ENCODE measurements at places on chromosomes 7 and 10. TPM values are rescaled to one million over a fixed set of nuclear protein-coding genes. Genes with fewer than 3 reads are reported as not detected.

The SMO gene
- total RNA-seq: 8.7 TPM

DNA sequence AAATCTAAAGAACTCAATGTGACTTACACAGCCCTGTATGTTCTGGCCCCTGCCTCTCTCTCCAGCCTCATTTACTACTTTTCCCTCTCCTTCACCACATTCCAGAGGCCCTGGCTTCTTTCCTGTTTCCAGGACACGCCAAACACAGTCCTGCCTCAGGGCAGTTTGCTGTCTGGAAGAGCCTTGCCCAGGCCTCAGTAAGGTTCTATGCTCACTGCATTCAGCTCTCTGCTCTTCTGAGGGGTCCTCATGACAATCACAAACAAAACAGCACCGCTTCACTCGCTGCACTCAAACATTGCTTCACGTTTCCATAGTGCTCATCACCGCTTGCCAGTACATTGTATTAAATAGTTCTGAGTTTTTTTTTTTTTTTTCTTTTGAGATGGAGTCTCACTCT, 35.1 kb upstream of the GARS1 start:
- DNase-seq: no peak

The PKD1L1 gene
- total RNA-seq: 0.62 TPM

DNA sequence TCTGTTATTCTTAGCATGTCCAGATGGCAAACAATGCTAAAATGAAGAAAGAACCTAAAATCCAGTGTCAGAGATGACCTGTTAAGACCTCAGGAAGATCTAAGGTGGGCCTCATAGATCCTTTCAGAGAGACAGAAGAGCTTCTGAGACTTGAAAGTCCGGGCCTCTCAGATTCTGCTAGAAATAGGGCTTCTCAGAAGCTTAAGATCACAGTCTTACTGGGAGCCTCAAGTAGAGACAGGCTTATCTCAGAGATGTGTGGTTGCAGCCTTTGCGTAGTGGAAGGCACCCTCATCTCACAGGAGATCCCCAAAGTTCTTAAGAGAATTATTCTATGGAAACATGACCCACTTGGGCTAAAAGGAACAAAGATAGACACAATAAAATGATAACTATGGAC, 642.8 kb downstream of the TNS3 start:
- DNase-seq: no peak

DNA sequence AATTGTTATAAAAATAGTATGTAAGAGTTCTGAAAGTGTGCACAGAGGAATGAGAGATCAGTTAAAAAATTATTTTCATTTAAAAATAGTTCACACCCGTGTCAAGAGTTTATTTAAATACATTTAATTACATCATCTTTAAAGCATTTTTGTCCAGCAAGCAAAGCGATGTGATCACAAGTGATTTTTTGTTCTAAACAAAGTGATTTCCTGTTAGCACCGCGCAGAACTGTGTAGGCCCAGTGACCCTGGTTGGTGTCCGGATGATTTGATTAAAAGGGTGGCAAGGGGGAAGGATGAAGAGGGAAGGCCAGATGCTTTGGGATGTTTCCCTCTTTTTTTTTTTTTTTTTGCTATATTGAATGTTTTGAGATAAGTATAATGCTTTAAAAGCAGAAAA, 227.8 kb upstream of the PITRM1 start:
- DNase-seq: no peak

DNA sequence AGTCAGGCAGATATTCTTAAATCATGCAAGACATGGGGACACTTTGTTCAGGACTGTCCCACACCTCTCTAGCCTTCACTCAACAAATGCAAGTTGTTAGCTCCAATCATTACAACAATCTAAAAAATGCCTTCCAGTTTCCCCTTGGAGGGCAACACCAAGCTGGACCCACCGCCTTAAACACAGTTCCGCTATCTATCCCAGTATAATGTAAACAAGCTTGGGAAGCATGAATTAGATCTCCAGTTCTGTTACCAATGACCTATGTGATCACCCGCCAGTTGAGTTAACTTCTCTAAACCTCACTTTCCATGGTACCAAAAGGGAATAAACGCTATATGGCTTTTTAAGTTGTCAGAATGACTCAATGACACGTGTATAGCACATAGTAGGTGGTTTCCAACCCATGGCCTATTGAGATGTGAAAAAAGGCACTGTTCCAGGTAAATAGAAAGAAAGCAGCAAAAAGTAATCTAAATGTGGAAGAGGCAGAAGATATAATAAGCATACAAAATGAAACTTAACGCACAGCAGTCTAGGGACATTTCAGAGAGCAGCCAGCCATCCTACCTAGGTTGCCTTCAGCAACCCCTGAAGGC, 2.4 kb upstream of the REEP3 start:
- DNase-seq: no peak

The NPTX2 gene
- 5.8 TPM for total RNA-seq

GRCh38 chr10:1197384-1197783, 141.2 kb downstream of the WDR37 start:
- DNase-seq: no peak

The HMX3 gene
- total RNA-seq: not detected

DNA sequence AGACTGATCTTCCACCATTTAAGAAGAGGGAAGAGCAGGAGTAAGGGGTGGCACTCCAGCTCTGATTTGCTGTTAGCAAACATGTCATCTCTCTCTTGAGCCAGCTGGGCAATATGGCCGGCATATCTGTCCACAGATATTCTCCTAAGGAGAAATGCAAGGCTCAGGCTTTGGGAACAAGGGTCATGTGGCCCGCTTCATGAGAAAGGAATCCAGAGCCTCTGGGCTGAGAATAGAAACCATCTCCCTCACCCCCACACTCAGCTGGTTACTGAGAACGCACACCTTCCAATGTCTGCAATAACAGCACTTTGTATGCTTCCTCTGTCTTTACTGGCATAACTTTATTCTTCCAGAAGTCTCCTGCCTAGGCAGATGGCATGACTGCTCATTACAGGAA, 171.2 kb downstream of the ELMO1 start:
- DNase-seq: no peak

The ORC5 gene
- 51.5 TPM for total RNA-seq

DNA sequence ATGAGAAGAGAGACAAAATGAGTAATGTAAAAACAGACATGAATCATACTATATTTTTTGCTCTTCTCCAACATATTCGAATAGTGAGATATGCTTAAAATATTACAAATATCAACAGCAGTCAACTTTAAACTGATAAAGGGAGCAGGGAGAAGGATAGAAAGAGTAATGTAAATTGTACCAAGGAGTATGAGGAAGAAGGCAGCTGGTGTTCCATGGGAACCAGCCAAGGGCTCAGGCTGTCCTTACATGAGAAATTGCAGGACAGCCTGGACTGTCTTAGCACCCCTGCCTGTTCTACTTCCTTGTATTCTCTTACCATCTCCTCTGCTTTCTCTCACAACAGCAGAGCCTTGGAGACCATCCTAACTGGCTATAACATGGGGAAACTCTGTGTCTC, 128.7 kb downstream of the TSPAN12 start:
- no peak for DNase-seq

GRCh38 chr10:44567471-44567870, 182.6 kb upstream of the CXCL12 start:
- no peak for DNase-seq

DNA sequence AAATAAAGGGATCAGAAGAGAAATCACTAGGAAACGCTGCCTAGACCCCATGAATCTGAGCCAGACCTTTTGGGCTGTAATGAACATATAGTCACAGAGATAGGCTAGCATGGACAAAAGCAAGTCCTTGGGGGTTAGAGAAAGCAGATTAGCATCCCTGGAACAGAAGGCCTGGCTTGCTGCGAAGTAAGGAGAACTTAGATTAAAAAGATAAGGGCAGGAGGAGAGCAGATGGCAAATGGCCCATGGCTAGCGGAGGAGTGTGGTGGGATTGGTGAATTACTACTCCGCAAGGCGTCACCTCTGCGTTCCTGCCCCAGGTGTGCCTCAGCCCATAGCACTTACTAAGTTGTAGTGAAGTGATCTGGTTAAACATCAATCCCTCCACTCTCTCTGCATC, 92.3 kb upstream of the ZNF438 start:
- DNase-seq: no peak

- DNase-seq: no peak
Observed at GRCh38 chr7:84497873-84498272, 303.3 kb upstream of the SEMA3A start.

DNA sequence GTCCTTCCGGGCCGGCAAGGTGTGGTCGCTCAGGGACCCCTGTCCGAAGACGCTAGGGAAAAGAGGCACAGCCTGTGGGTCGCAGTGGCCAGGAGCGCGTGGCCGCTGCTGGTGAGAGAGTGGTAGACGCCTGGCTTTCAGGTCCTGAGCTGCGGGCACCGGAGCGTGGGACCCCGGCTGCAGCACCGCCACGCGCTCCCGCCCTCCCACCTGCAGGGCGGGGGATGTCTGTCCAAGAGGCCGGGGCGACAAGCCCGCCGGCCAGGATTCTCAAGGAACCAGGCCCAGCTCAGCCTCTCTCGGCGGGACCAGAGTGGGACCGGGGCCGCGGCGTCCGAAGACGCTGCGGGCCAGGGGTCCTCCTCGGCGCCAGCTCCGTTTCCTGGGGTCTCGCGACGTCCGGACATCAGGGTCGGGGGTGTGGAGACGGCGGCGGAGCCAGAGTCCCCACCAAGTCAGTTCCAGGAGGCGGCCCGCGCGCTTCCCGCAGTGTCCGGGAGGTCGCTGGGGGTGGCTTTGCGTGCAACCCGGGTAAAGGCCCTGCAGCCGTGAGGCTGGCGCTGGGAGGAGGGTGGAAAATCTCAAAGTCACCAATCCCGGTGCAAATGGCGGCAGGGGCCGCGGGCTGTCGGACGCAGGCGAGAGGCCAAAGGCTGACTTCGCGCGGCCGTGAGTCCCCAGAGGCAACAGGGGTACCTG, 5.5 kb downstream of the ZNF503 start:
- DNase-seq: no peak

GRCh38 chr10:119908166-119908565, 15.6 kb downstream of the SEC23IP start:
- no peak for DNase-seq

GRCh38 chr7:137834552-137834951, 12.2 kb downstream of the DGKI start:
- DNase-seq: no peak

GRCh38 chr7:32507414-32507813, 12.1 kb downstream of the AVL9 start:
- no peak for DNase-seq

GRCh38 chr7:146004805-146005204, 111.8 kb upstream of the CNTNAP2 start:
- no peak for DNase-seq

- DNase-seq: no peak
Observed at GRCh38 chr10:30172091-30172490, 112.7 kb upstream of the JCAD start.

- no peak for DNase-seq
Observed at GRCh38 chr7:27239387-27240014, 3.1 kb upstream of the EVX1 start.

GRCh38 chr10:58264780-58265179, 2.9 kb downstream of the IPMK start:
- DNase-seq: no peak

DNA sequence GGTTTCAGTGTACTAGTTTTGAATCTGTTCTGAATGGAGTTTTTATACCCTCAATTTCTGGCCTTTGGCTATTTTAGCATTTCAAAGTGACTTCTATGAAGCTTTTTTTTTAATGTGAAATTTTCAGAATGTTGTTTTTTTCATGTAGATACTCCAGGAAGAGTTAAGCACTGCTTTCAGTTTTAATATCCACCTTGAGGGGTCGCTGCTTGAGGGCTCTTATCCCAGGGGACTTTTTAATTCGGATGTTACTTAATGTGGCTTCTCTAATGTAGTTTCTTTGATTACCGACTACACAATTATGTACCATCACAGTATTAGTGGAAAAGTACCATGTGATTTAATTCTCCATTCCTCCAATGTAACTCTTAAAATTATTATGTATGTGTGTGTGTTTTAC, 5.2 kb downstream of the IFIT5 start:
- no peak for DNase-seq

The PLEKHA8 gene
- 34.8 TPM for total RNA-seq

The ADCYAP1R1 gene
- total RNA-seq: 53.0 TPM
